ENCODE measurements at places on chromosomes 11 and 22.
A peak's percentile ranks its signal among the peaks of the same experiment; 100 is the strongest.

- DNase-seq: no peak
Observed at GRCh38 chr11:70610566-70611565, 212.5 kb downstream of the CTTN start.

- no peak for DNase-seq
Observed at GRCh38 chr11:64362339-64362738, 3.4 kb downstream of the RPS6KA4 start.

- peak; percentile 64 for DNase-seq
Observed at GRCh38 chr22:45584121-45584570, 81.5 kb downstream of the FBLN1 start.

- no peak for DNase-seq
Observed at GRCh38 chr11:66365166-66365565, 6.4 kb downstream of the SLC29A2 start.

DNA sequence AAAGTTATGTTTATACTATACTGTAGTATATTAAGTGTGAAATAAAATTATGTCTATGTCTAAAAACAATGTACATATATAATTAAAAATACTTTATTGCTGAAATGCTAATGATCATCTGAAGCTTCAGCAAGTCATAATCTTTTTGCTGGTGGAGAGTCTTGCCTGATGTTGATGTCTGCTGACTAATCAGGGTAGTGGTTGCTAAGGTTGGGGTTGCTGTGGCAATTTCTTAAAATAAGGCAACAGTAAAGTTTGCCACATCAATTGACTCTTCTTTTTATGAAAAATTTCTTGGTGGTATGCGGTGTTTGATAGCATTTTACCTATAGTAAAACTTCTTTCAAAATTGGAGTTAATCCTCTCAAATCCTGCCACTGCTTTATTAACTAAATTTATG is 21.4 kb downstream of the INSC start:
- DNase-seq: no peak
